ENCODE measurements at places on chromosomes 3 and 15.

- DNase-seq = peak; percentile 45
Measured at GRCh38 chr15:85318048-85318731, 62.2 kb upstream of the AKAP13 start.

GRCh38 chr3:86914670-86915069 is 76.3 kb downstream of the VGLL3 start:
- no peak for DNase-seq

DNA sequence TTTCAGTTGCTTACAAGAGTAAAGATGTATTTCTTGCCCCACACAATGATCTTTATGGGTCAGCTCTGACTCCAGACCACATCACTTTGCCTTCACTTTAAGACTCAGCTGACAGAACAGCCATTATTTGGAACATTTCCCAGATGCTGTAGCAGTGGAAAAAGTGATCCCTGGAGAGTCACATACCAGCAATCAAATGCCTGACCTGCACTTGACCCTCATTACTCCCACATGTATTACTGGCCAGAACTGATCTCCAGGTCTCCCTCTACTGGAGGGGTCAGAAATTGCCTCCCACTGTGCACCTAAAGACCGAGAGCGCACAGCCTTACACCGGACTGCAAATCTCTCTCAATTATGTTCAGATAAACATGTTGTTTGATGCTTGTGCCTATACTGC is 88.6 kb upstream of the ZNF385D start:
- peak; percentile 26 for DNase-seq

DNA sequence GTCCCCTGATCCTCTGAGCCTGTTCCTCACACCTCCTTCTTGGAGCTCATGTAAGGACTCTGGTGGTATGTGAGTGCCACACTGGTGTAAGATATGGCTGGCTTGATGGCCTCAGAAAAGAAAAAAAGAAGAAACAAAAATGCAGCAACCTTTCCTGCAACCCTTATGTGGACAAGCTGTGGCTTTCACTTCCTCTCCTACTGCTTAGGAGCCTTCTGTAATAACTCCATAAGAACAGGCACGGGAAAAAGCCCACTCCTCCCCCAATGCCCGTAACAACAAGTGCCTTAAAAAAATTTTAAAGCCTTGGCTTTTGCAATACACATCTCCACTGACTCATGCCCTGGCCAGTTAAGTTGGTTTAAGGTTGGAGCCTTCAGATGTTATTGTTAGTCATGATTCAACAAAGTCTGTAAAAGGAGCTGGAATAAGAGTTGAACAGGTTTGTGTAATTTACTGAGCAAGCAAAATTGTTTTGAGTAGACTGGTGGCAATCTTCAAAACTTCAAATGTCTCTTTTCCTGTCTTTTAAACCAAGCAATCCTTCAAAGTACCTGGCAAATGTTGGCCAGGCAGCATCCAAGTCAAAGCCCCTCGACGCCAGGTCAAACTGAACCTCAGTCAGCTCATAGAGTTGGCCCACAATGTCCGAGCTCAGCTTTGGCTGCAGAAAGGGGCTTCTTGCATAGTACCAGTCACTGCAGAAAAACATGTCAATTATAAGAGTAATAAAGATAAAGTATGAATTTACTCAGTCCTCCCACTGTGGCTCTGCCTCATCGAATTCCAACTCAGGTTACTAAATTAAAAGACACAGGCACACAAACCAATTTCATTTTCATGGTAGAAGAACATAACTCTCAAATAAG is 22.9 kb downstream of the FYCO1 start:
- peak; percentile 4 for DNase-seq

DNA sequence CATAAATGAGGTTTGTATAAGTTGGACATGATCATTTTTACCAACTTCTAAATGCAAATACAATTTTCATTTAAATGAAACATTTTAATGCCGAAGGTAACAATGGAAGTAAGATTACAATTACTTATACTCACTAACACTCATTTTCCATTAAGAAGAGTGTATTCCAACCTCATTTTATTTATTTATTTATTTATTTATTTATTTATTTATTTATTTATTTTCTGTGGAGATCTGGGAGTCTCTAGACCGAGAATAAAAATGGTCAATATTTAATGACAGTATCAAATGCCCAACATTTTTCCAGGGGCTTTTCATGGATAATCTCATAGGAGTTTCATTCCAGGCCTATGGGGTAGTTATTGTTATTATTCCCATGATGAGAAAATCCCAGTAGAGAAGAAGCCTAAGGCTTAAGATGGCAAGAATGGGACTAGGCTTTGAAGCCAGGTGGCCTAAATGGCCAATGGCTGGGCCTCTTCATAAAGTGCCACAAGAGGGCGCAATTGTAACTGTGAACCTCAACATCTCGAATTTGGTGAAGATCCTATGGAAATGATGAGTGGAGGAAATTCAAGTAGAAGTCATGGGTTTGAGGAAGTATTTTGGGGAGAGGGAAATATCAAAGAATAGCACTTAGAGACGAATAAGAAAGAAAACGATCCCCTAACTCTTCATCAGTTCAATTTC is 21.3 kb downstream of the VGLL3 start:
- DNase-seq = peak; percentile 46

GRCh38 chr3:37519236-37519635 is 342.4 kb upstream of the CTDSPL start:
- DNase-seq = no peak

DNA sequence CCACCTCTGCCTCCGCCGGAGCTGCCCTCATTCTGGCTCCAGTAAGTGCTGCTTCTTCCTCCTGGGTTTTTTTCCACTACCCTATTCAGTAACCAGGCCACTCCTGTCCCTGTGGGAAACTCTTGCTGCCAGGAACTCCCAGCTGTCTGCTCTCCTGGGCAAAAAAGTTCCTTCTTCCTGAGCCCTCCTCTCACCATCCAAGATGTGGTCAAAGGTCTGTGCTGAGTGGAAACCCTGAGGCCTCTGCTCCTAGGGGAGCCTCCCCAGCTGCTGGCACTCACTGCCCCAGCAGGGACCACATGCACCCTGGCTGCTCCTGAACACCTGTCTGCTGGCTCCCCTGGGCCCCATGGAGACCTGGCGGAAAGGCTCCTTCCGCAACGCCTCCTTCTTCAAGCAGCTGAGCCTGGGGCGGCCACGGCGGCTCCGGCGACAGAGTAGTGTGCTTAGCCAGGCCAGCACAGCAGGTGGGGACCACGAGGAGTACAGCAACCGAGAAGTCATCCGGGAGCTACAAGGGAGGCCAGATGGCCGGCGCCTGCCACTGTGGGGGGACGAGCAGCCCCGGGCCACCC is 454 bp downstream of the C15orf62 start:
- DNase-seq = peak; percentile 90

DNA sequence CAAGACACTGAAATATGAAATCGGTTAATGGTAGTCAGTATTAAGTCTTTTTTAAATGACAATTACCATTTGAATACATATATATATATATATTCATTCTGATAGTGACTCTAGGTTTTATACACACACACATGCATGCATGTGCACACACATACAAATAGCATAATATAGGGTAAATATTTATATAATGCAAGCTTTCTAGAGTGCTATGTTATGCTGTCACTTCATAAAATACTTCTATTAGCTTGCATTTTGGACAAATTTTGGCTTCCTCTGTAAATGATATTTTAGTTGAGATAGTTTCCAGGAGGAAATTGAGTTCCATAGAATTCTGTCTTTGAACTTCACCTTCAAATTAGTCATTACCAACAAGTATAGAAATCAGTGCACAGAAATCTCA is 89.9 kb upstream of the EPHA3 start:
- no peak for DNase-seq

- DNase-seq = peak; percentile 96
Measured at GRCh38 chr15:43776101-43776717, 557 bp downstream of the ELL3 start.

DNA sequence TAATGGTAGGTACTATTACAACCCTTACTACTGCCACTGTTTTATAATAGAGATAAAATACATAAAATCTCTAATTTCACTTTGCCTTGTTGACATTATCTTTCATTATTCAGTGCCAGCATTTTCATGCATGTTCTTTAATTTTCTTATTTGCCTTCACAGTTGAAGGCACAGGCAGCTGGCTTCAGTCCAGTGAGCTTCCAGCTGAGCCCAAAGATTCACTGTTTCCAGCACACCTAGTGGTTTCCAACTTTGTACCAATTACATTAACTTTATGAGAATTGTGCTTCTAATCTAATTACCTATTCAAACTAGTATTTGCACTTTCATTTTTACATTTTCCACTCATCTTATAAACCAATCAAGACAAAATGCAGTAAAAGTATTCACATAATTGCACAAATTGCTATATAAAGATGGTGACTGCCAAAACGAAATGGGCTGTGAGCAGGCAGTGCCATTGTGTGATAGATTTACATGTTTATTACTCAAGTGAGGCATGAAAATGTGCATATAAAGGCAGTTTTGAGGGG is 228.3 kb downstream of the MFSD1 start:
- DNase-seq = no peak

DNA sequence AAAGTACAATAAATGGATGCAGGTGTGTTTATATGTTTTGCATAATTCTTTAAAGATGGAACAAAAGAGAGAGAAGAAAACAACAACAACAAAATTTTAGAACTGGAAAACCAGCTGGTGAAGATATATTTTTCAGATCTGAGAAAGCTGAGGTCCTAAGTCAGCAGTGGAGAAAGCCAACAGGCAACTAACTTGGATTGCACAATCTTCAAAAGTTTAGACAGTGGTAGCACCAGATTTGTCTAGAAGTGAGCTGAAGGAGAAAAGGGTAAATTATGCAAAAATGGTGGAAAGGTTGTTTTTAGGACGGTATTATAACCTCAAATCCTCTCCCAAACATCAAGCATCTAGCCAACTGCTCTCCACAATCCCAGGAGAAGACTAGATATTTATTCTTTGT is 17.0 kb downstream of the FGF12 start:
- DNase-seq = no peak

DNA sequence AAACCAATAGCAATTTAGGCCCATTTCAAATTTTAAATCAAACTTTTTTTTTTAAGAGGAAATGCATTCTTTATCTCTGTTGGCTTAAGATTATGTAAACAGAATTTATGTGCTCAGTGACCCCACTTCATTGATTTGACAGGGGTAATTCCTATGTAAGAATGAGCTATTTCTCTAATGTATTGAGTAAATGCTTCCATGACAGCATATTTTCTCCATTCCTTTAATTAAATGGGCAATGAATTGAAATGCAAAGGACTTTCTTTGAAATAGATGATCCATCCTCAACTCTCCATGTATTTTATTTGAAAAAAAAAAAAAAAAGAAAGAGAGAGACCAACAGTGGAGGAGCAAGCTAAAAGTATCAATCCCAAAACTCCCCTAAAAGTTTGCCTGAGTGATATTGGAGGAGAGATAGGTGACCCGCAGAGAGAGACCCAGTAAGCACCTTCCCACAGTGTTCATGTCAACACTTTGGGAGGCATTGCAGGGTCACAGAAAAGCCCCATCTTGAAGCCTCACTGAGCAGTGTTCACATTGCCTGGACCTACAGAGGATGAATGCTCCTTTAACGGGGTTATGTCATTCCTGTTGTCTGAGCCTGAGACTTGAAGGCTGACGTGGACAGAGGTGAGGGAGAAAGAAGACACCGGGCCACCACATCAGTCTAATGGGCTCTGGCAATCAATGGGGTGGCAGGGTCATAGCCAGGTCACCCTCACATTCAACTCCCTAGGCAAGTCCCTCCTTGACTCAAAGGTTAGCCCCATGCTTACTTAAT is 176.0 kb downstream of the SHOX2 start:
- DNase-seq = no peak

GRCh38 chr3:127714125-127714571 is 41.4 kb downstream of the ABTB1 start:
- DNase-seq = no peak

DNA sequence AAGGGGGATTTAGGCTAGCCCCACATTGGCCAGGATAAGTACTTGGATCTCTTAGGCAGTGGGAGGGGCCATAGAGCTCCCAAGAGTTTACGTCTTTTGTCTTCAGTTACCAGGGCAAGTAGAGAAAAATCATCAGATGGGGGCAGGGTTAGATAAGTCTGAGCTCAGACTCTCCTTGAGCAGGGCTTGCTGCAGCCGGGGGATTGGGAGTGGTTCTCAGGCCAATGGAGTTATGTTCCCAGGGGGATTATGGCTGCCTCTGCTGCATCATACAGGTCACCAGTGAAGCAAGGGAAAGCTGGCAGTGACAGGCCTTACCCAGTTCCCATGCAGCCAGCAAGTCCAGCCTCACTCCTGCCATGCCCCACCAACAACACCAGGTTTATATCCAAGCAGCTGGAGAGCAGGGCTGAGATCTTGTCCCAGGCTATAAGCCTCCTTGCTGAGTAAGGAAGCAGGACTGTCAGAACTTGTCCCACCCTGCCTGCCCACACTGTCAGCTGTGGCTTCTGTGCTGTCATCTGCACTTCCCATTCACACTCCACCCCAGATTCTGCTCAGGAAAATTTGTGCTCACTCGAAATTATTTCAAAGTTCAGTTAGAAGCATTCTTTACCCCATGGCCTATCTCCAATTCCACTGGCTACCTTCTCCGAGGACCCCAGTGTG is 215.3 kb downstream of the FAM43A start:
- no peak for DNase-seq

DNA sequence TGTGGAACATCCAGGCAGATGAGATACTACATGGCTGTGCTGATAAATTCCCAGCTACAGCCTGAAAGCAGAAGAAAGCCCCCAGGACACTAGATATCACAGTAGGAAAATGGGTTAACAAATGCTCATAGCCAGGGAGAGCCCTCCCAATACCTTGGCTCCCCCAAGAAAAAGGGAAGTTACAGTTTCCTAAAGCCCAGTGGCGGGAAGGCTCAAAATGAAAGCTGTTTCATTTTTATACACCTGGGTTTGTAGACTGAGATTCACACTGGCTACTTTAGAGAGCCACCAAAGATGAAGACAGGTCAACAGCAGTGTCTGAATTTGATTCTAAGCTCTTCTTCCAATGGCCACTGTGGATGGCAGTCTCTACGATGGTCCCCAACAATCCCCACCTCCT is 55.0 kb upstream of the TOPAZ1 start:
- no peak for DNase-seq

DNA sequence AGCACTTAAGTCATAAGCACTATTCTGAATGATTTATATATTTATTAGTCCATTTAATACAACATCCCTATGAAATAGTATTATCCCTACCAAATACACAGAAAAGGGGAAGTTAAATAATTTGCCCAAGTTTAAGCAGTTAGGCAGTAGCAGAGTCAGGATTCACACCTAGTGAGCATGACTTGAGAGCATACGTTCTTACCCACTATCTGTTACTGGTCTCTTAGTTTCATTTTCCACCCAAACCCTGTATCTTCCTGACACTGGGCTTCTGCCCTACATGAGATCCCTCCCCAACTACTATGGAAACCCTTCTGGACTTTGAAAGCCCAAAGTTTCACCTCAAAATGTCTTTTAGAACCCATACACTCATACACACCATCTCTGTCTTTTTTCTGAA is 4.4 kb upstream of the ATOSA start:
- peak; percentile 75 for DNase-seq

DNA sequence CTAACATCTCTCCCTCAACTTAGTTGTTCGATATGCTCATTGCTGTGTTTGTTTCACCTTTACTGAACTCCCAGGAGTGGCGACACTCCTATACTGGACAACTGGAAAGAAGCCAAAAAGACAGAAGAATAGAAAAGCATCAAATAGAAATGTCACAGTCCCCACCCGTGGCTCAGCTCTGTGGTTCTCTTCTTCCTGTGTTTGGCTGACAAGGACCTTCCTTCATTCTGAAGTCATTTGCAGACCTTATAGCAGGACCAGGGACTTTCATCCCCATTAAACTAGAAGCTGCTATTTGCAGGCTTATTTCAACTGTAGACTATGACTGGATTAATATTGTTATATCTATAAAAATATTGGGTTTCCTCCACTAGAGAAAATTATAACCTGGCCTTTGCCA is 125.9 kb downstream of the NECTIN3 start:
- DNase-seq = no peak

GRCh38 chr3:47578691-47579632 is at the start of gene CSPG5:
Gene CSPG5, minus strand, starts transcription at chr3:47578865. Its CDS starts 172 bp downstream, at chr3:47578693.
- DNase-seq = no peak
